ENCODE measurements at places on chromosomes 7 and 10. TPM values are rescaled to one million over a fixed set of nuclear protein-coding genes. Genes with fewer than 3 reads are reported as not detected.

Gene SMKR1
- 0.37 TPM for total RNA-seq

- peak; percentile 15 for DNase-seq
Measured at GRCh38 chr10:6593241-6593671, 13.2 kb upstream of the PRKCQ start.

GRCh38 chr10:62749093-62749683, 55.3 kb upstream of the ADO start:
- no peak for DNase-seq

DNA sequence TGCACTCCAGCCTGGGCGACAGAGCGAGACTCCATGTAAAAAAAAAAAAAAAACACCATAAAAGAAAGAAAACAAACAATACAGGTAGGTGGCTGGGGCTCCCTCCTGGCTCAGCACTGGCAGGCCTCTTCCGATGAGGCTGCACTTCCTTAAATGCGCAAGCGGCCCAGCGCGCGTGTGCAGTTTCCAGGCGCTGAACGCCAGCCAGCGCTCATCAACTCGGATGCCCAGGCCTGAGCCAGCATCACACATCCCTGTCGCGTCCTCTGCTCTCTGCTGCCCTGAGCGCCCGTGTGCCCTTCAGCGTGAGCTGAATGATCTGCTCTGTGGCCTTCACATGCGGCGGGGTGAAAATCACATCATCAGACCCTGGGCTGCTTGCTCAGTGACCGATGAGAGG, 31.8 kb downstream of the NUDT1 start:
- DNase-seq = no peak

GRCh38 chr10:108757946-108758345, 1165.4 kb downstream of the XPNPEP1 start:
- DNase-seq = peak; percentile 55

Gene SPOCK2
- total RNA-seq = 0.05 TPM

Gene PLEKHS1
- total RNA-seq = 1.0 TPM

- DNase-seq = no peak
Measured at GRCh38 chr7:92631067-92631849, 41.1 kb upstream of the FAM133B start.

Gene SEMA4G
- total RNA-seq = 0.12 TPM

- DNase-seq = no peak
Measured at GRCh38 chr10:132701099-132701845, 84.7 kb downstream of the NKX6-2 start.

DNA sequence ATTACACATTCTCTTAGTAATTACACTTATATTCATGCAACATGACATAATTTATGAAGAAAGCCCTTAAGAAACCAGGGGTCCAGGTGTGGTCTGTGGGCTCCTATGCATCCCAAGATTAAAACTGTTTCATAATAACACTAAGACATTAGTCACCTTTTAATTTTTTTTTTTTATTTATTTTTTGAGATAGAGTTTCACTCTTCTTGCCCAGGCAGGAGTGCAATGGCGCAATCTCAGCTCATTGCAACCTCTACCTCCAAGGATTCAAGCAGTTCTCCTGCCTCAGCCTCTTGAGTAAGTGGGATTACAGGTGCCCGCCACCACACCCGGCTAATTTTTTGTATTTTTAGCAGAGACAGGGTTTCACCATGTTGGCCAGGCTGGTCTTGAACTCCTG, 12.5 kb downstream of the GDI2 start:
- DNase-seq = no peak

GRCh38 chr7:48042636-48043035, 7.3 kb downstream of the C7orf57 start:
- DNase-seq = no peak

GRCh38 chr10:93261961-93262610, 188.4 kb downstream of the CYP26A1 start:
- DNase-seq = peak; percentile 55

Gene ABCB1
- total RNA-seq = 5.6 TPM

- peak; percentile 93 for DNase-seq
Measured at GRCh38 chr7:106485031-106485551, 175.9 kb downstream of the CCDC71L start.

DNA sequence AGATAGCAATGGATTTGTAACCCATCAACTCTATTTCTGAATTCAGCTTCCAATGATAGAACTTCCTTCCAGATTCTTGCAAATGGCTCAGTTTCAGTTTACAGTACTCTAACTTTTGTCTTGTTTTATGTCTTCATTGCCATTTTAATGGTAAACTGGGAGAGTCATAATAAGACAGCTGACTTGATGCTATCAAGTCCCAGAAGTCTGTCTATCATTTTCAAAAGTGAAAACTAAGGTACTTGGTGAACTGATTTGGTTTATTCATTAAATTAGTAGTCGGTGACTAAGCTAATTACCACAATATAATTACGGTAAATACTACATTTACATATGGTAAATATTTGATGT, 25.0 kb downstream of the RTKN2 start:
- no peak for DNase-seq

DNA sequence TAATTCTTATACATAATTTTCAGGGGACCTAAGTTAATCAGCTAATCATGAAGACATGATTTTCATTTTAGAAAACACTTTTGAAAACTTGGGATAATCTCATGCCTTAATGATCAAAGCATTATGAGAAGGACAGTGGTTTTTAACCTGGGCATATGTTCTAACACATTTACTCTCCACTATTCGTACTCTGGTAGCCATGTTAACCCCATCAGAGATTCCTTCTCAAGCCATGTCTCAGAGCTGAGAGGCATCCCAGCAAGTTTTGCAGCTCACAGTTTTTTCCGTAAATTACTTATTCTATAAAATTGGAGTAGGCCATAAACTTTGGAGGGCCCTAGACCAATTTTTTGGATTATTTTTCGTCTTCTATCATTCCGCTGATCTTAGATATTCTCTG, 15.7 kb downstream of the AKR1C1 start:
- DNase-seq = no peak

- DNase-seq = no peak
Measured at GRCh38 chr7:50653126-50653864, 88.1 kb upstream of the DDC start.

- no peak for DNase-seq
Measured at GRCh38 chr10:59107147-59107546, 69.3 kb upstream of the PHYHIPL start.

DNA sequence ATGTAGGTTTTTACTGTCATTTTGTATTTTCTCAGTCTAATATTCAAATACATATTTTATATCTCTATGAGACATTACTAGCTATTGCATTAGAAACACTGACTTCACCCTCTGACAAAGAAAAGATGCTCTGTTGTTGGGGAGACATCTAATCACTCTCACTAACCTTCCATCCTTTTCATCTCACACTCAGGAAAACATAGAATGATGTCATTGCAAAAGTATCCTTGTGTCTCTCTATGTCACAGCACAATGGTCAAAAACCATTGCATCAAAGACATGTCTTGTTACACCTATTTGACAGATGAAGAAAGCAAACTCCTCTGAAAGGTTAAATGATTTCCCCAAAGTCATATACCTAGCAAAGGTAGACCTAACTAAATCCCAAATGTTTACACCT, 231.3 kb upstream of the PTN start:
- peak; percentile 38 for DNase-seq

DNA sequence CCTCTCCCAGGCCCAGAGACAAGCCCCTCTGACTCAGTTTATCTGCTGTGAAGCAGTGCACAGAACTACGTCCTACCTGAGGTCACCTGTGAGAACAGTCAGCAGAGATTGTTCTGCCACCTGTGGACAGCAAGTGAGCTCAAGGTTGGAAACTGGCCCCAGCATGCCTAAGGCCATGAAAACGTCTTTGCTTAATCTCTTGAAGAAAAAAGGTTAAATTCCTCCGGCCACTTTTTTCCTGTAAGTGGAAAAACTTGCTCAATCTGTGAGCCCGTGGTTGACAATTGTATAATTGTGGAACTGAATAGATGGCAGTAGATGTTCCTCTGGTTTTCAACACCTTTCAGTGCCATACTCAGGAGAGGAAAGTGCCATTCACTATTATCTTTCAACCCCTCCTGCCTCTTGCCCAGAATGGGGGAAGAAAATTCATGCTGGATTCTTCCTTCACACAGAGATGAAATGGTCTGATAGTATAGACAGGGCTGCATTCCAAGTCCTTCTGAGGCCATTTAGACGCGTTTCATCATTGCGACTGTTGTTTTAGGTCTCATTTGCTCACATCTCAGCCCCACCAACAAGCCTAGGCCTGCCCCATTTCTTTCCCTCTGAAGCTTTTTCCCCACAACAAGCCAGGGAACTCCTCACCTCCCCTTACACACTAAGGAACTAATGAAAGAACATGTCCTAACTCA, 292.9 kb downstream of the FZD1 start:
- peak; percentile 22 for DNase-seq

Gene SAP25
- not detected for total RNA-seq

Gene EPHB6
- 0.02 TPM for total RNA-seq

DNA sequence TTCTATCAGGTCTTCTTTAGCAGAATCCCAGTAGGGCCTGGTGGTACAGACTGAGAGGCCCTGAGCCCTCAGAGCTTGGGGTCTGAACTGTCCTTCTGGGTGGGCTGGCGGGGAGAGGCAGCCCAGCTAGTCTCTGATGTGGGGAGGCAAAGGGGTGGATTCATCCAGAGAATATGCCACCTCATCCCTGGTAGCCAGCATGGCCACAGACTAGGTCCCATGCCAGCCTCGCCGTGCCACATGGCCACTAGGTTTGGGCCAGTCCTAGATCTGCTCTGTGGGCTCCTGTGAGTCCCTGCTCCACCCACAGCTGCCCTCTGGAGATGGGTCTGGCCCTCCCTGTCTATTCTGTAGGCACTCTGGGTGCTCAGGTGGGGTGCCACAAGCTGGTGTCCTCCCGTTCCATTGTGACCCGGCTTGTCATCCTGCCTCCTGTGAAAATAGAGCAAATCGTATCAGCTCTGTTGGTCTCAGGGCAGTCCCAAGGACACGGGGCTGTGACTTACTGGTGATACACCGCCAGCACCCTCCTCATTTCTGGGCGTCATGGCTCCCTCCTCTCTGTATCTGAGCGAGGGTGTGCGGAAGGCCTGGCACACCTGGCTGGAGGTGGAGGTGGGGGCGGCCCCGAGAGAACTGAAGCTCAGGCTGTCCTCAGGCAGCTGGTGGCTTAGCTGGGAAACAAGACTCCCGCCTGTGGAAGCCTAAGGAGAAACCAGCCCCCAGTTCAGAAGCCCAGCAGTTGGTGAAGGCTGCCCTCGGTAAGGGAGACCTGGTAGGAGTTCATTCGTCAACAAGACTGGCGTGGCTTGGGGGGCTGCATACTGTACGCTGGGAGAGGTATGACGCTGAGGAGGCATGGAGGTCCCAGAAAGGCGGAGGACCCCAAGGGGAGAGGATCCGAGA, 33.3 kb downstream of the UNC5B start:
- DNase-seq = no peak

Gene BEND7
- total RNA-seq = 0.79 TPM

Gene OR13A1
- total RNA-seq = 0.15 TPM

DNA sequence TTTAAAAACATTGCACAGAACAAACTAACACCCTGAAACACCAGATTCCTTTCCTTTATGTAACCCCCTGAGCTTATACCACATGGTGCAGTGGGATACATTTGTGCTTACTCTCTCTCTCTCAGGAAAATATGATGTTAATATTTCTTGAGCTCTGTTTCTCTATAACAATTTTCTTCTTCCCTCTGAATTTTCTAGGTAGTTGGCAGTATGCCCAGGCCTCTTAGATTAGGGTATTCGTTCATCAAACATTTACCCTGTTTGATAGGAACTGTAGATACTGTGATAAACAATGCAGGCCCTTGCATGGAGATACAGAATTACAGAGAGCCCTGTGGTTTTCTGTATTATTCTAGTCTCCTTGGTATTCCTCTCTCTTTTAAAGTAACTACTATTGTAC, 567.8 kb downstream of the IPMK start:
- no peak for DNase-seq

Gene ZNF804B
- total RNA-seq = not detected

DNA sequence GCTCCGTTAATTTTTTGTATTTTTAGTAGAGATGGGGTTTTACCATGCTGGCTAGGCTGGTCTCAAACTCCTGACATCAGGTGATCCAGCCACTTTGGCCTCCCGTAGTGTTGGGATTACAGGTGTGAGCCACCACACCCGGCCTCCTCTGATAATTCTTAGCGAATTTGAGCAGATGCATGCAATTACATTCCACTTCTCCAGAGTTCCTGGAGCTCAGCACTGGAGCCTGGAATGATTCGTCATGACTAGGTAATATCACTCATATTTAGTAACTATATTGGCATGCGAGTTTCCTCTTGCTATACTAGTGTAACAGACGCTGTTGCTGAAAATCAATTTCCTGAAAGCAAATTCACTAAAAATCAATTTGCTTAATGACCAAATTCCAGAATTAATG, 86.8 kb downstream of the MKX start:
- DNase-seq = peak; percentile 52

- peak; percentile 80 for DNase-seq
Measured at GRCh38 chr10:98414932-98415730, at the start of gene PYROXD2. PYROXD2 (minus strand) TSS chr10:98415182; CDS start chr10:98415135, 47 bp downstream.

Gene C7orf57
- 0.62 TPM for total RNA-seq

DNA sequence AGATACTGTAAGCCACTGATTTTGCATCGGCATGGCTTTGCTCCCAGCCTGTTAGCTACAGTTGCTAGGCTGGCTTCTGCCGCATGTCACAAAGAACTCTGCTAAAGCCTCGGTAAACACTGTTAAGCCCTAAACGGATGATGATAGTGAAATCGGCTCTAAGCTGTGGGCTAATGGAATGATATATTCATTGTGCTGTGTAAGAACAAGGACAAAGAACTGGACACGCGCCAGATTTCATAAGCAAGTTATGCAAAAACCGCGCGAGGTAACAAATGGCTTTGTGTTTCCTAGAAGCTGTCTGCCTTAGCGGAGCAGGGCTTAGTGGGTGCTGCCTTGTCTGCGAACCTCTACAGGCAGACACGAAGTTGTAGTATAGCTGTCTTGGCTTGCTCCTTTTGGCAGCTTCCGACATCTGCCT, 331.3 kb upstream of the COBL start:
- DNase-seq = peak; percentile 4

DNA sequence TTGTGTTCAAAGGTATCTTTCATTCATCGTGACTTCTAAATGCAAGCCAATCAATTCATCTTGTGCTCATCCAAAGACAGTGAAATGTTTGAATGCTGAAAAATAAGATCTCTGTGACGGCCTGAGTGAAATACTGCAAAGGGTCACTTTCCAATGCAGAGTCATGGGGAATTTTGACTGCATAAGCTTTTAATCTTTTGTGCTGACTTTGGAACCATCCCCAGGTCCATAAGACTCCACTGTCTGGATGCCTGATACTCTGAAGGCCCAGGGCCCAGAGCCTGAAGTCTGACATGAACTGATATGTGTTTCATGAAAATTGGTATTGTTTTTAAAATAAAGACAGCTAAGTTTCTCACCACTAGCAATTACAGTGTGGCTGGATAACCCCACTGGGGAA, 39.0 kb downstream of the PPP1R3C start:
- no peak for DNase-seq

All from M059J (cell line).